ENCODE measurements at places on chromosomes 2 and 18. TPM values are rescaled to one million over a fixed set of nuclear protein-coding genes. Genes with fewer than 3 reads are reported as not detected.

DNA sequence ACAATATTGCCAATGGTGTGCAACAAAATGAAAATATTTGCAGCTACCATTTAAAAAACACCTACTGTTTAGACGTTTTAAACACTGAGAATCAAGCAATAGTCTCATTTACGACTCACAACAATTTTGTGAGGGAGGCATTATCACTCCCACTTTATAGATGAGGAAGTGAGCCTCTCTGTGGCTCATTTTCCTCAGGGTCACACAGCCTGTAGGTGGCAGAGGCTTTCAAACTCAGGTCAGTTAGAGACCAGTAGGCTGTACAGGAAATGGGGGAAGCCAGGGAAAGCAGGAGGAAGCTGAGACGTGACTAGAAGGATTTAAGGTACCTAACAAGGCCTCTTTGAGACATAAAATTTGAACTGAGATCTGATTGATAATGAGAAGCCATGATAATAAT lies 95.0 kb upstream of the ZNF521 start:
- DNase-seq = no peak

The SH2D6 gene
- total RNA-seq = not detected

The CFAP221 gene
- not detected for total RNA-seq

The OTOS gene
- total RNA-seq = not detected

GRCh38 chr2:178870703-178871102 lies 63.5 kb upstream of the TTN start:
- peak; percentile 31 for DNase-seq

The SLC23A3 gene
- total RNA-seq = 1.6 TPM

- peak; percentile 2 for DNase-seq
Measured at GRCh38 chr18:24762511-24762910, 302.1 kb downstream of the HRH4 start.

DNA sequence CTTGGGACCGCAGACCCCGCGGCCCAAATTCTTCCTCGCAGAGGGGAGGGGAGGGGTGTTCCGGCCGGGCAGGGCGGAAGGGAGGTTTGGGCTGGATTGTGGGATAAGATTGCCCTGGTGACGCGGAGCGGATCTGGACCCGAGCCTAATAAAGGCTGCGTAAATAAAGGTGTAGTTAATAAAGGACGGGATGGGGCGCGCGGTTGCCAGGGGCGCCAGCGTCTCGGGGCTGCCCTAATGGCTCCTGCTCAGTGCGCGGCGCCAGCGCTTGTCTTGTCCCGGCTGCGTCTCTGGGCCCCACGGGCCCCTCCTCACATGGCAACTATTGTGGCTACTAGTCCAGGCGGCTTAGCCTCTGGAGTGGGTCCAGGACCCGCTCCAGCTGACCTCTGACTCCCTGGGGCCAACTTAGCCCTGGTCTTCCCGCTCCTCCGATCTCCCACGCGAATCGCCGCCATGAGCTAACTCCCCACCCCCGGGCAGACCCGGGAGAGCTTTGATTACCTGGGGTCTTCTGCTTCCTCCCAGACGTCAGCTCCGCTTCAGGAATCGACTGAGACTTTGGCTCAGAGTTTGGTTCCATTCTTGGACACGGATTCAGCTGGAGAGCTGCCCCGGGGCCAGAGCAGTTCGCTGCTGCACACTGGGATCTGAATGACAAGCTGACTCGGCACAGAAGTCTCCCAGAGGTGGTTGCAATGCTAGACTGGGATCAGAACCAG lies 36.5 kb downstream of the SLC25A52 start:
- peak; percentile 25 for DNase-seq

GRCh38 chr2:144354953-144355352 lies 165.0 kb downstream of the ZEB2 start:
- DNase-seq = no peak

DNA sequence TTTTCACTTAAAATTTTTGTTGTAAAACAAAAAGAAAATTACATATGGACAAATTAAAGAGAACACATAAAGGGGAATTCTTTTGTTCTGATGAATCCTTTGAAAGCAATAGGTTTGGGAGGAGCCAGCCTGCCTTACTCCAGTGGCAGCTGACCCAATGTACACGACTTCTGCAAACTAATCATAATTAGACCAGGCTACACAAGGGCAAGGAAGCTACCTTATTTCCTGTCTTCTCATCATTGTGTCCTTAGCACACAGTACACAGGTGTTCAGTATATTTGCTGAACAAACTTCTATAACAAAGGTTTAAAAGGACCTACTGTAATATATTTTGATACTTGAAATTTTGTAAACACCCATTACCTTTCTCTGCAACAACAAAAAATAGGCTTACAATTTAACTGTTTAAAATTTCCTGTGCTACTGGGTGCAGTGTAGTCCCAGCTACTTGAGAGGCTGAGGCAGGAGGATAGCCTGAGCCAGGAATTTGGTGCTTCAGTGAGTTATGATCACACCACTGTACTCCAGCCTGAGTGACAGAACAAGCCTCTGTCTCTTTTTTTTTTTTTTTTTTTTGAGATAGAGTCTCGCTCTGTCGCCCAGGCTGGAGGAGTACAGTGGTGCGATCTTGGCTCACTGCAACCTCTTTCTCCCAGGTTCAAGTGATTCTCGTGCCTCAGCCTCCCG lies 18.9 kb downstream of the KCNG3 start:
- DNase-seq = no peak

The LTBP1 gene
- 947 TPM for total RNA-seq

DNA sequence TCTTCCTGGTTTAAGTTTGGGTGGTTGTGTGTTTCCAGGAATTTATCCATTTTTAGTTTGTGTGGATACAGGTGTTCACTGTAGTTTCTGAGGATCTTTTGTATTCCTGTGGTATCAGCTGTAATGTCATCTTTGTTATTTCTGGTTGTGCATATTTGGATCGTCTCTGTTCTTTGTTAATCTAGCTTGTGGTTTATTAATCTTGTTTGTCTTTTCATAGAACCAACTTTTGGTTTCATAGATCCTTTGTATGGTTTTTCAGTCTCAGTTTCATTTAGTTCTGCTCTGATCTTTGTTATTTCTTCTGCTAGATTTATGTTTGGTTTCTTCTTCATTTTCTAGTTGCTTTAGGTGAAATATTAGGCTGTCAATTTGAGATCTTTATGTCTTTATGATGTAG lies 202.4 kb upstream of the ZSWIM2 start:
- no peak for DNase-seq

DNA sequence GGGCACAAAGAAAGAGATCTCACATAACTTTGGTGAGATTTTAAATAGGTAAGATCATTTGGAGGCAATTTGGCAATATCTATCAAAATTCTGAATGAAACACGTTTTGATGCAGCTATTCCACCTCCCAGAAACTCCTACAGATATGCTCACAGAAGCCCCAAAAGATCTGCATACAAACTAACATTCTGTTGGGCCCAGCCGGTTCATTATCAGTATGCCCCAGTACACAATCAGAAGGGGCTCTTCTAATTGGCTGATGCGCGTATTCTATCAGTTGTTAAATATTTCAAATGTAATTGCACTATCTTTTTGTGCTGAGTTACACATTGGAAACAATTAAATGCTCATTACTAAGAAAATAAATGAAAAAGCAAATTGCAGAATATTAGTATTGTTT lies 7.1 kb upstream of the TGIF1 start:
- DNase-seq = no peak

GRCh38 chr2:72921853-72922252 lies 4.5 kb downstream of the EMX1 start:
- DNase-seq = no peak

DNA sequence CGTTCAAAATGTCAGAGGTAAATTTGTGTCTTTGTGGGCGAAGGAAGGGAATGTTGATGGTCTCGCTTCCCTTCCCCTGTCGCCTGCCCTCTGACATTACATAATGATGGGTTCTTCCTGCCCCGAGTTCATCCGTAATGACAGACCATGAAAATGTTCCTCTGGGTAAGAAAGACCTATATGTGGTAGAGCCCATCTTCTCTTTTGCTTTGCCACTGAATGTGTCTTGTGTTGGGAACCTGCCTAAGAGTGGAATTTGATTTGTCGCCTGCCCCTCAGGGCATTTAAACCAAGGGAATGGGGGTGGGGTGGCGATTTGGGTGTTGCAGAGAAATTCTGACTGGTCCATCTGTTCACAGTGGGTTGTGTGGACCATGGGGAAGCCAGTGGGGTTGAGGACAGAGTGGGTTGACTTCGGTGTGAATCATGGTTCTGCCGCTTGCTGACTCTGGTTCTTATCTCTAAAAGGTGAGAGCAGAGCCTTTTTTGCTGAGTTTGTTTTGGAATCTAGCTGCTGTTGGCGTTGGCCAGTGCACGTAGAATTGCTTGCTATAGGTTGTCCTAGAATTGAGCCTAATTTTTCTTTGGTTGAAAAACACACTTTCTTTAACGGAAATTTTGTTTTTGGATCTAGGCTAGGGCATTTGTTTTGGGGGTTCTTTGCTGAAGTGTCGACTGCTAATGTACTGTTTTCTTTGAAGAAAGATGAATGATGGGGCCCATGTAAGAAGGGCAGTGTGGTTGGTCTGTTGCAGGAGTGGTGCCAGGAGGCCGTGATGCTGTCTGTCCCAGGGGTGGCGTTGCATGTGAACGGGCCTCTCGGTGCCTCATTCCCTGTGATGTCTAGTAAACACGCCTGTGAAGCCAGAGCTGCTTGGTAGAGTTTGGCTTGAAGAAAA lies 1.3 kb downstream of the INPP4A start:
- no peak for DNase-seq

- no peak for DNase-seq
Measured at GRCh38 chr2:147211484-147211883, 633.3 kb upstream of the ACVR2A start.

- no peak for DNase-seq
Measured at GRCh38 chr2:48724278-48724677, 31.2 kb downstream of the LHCGR start.

The UPP2 gene
- not detected for total RNA-seq

GRCh38 chr2:149490296-149490695 lies 97.3 kb downstream of the MMADHC start:
- no peak for DNase-seq

GRCh38 chr2:134078354-134078753 lies 175.5 kb upstream of the MGAT5 start:
- DNase-seq = no peak

DNA sequence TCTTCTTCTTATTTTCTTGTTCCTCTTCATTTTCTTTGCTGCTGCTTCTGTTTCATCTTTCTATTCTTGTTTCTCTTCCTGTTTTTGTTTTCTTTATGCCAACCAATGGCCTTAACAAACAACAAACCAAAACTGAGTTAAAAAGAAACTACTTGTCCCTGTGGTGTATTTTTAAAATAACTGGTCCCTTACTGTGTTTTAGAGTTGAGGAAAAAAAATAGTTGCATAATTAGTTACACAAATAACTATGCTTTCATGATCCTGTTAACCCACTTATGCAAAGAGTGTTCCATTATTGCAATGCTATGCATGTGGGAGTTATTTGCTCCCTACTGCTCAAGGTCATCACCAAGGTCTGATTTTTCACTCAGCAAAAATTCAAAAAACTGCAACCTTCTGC lies 39.5 kb upstream of the IMP4 start:
- DNase-seq = no peak

DNA sequence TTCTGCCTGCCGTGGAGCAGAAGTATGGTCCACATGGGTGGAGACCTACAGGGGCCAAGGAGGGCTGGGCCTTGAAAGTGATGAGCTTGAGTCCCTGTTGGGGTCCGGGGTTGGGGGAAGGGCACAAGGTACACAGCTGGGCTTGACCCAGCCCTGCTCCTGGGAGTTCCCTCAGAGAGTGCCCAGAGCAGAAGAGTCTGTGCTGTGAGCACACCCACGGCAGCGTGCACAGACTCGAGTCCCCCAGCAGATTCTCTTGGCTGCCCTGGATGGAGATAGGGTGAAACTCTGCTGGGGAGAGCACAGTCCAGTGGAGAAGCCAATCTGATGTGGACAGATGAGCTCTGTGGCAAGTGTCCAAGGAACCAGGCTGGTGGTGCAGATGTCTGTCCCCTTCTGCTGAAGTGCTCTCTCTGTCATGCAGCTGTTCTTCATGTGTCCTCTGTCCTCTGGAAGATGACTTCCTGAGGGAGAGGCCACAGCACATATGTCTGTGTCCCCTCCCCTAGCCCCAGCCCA lies 27.5 kb downstream of the INPP4A start:
- DNase-seq = no peak

- no peak for DNase-seq
Measured at GRCh38 chr2:27897717-27898116, 7.2 kb downstream of the BABAM2 start.

DNA sequence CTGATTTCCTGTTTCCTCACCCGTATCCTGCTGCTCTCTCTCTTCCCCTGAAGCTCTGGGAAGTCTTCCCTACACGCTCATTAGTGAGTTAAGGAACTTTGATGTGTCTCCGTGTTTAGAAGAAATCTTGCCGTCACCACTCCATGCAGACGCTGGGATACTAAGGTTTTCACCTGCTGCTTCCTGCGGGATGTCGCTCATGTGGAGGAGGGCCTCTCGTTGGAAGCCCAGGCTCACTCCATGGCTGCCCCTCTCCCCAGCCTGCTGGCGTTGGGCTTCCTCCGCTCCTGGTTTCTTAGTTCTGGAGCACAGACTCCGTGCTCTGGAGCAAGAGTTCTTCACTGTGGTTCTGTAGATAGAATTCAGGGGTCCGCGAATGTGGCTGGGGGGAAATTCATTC lies 326.3 kb downstream of the GBX2 start:
- no peak for DNase-seq

The SCYGR7 gene
- total RNA-seq = not detected

The METTL8 gene
- 73.3 TPM for total RNA-seq

- no peak for DNase-seq
Measured at GRCh38 chr2:26666671-26667070, 25.5 kb upstream of the CIB4 start.

DNA sequence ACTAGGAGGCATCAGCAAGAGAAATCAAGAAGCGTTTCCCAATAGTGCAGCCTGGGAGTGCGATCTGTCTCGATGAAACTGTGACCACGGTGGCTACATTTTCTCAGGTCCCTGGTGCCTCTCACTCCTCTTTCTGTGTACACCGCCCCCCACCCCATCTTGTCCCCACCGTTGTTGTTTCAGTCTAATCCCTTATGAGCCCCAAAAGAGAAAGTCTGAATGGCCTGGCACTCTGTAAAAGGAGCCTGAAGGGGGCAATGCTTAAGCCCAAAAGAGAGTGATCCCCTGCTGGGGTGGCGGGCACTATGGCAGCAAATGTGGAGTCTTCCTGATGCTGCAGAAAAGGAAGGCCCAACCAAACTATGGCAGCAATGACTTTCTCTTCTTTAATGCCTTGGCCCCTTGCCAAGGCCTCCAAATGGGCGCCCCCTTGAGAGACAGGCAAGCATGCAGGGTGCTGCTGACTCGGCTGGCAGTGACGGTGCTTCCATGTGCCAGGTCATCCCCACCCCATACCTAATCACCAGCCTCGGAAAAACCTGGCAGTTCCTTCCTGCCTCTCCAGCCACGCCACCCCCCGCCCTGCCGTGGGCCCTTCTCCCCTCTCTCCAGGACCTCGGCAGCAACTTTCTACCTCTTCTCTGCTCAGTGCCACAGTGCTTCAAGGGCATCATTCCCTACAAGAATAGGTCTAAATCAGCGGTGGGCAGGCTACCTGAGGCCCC lies 123.0 kb downstream of the CYP26B1 start:
- no peak for DNase-seq

- no peak for DNase-seq
Measured at GRCh38 chr2:201366146-201366545, 9.0 kb upstream of the FLACC1 start.

- DNase-seq = peak; percentile 70
Measured at GRCh38 chr2:28394331-28394877, 1.7 kb downstream of the FOSL2 start.

The NABP1 gene
- 74.7 TPM for total RNA-seq

GRCh38 chr2:67997528-67997900 lies 65.3 kb downstream of the C1D start:
- peak; percentile 51 for DNase-seq

Measured in fibroblast of the aortic adventitia (primary cell).